AG08395 (cell line): ENCODE measurements at places on chromosomes 12 and 14.
A peak's percentile ranks its signal among the peaks of the same experiment; 100 is the strongest.

DNA sequence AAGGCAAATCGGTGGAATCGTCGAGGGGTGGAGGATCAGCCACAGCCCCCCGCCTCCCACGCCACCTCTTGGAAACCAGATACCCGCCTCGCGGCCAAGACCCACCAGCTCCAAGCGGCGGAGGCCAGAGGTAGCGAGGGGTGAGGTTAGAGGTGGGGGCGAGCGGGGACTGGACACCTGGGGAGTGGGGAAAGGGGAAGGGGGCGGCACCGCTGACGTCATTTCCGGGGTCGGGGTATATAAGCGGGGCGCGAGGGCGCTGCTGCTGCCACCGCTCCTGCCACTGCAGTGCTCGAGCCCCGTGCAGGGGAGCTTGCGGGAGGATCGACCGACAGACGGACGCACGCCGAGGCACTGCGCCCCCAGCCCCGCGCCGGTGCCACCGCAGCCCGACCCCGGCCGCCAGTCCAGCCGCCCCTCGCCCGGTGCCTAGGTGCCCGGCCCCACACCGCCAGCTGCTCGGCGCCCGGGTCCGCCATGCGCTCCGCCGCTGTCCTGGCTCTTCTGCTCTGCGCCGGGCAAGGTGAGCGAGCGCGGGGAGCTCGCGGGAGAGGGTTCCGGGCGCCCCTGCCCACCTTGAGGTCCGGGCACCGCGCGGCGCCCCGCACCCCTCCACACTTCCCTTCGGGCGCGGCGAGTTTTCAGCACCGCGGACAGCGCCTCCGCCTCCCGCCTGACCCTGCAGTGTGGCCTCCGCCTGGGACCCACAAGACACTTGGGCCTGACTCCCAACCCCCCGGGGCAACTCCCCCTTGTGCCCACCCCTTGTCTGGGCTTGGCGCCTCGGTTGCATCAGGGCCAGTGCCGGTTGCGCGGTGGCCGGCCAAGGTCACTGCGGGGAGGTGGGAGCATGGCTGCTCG, at the start of gene CHGA:
CHGA (plus strand) TSS at position 268 of the 861 bp plus-strand sequence; CDS start at position 478, 210 bp downstream.
- DNase-seq = peak; percentile 62

DNA sequence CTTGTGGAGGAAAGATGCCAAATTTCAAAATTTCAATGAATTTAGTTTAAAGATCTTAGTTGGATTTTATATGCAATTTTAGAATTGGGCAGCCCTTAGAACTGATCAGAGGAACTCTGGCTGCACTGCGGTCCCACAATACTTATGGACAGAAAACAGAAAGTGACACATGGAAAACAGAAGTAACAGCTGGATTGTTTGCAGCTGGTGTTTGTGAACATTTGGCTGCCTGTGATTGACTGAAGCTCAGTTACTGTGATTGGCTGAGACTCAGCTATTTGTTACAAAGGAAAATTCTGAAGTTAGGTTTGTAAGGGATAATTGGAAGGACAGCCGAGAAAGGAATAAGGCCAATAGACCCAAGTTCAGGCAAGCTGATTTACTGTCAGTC, 10.0 kb upstream of the KRT86 start:
- DNase-seq = no peak

- peak; percentile 37 for DNase-seq
Observed at GRCh38 chr14:73239393-73240241, 2.3 kb downstream of the PAPLN start.

GRCh38 chr14:76314521-76315034, 61.4 kb upstream of the ESRRB start:
- no peak for DNase-seq

- no peak for DNase-seq
Observed at GRCh38 chr12:111430433-111431353, 25.0 kb downstream of the SH2B3 start.

- no peak for DNase-seq
Observed at GRCh38 chr14:91249841-91250616, 5.5 kb upstream of the GPR68 start.

- no peak for DNase-seq
Observed at GRCh38 chr12:123243671-123244262, 10.5 kb downstream of the MTRFR start.

- peak; percentile 42 for DNase-seq
Observed at GRCh38 chr12:110312581-110313360, 31.7 kb downstream of the ATP2A2 start.

DNA sequence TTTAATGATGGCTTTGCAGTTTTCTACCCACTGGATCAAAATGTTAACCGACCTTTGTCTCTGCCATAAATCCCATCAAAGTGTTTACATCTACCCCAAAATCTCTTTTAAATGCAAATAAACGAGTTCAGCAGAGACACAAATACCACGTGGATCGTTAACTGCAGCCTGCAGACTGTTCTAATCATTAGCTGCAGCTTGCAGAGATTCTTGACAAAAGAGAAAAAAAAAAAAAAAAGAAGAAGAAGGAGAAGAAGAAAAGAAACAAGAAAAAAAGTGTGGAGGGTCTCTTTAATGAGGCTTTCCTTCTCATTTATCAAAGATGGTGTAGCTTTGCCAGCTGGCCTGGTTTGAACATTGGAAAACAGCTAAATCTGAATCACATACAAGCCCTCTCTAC, 275.7 kb downstream of the NEDD1 start:
- DNase-seq = no peak

DNA sequence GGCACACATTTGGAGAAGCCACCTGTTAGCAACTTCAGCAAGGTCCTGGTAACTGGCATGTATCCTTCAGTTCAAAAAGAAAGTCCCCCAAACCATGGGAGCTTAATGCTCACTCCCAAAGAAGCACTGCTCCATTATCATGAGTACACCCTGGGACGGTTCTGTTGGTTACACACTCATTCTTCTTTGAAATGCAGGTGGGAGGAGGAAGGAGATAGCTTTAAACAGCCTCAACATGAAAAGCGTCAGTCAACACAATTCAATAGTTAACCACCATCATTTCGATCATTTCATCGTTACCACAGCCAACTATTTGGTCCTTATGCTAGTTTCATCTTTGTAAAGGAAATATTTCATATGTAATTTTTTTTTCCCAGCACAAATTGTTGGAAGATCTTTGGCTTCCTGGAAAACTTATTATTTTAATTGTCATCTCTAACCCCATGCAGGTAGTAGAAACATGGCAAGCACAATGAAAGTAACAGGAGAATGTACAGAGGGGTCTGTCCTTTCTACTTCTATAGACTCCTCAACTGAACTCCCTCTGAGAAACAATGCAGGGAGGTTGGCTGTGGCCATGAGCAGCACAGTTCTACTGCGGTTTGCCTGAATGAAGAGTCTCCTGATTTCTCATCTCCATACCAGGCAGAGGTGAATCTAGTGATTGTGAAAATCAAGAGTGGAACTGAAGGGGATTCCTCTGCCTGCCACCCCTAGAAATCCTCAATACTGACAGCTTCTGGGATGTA, 196.4 kb upstream of the FOXN3 start:
- DNase-seq = no peak

DNA sequence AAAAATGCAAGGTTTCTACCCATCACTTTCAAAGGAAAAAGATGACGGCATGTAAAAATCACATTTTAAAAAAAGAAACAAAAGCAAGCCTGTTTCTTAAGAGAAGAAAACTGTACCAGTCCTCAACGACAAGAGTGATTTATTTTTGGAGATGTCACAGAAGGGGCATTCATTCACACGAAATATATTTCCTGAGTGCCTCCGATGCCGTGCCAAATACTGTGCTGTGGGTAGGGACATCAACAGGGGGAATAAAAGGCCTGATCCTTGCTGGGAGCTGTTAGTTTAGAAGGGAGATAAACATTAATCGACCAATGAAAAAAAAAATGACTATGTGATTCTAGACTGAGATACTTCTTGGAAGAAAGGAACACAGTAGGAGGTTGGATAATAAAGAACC, 297.5 kb upstream of the SOX5 start:
- no peak for DNase-seq

DNA sequence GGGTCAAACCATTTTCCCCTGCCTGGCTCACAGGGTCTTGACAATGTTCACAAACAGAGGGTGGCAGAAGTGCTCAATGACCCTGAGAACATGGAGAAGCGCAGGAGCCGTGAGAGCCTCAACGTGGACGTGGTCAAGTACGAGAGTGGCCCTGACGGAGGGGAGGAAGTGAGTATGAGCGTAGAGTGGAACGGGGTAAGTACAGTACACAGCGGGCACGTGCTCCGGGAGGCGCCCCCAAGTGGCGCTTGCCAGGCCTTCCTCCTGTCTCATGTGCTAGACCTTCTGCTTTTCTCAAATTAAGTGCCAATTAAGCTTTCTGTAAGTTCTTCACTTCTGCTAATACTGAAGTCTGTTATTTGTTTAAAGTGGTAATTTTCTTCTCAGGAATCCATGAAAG, 35.9 kb downstream of the XRCC3 start:
- peak; percentile 59 for DNase-seq

GRCh38 chr12:80979816-80980215, 42.1 kb upstream of the LIN7A start:
- no peak for DNase-seq

GRCh38 chr12:93381161-93381975, 3.6 kb downstream of the NUDT4 start:
- DNase-seq = no peak

GRCh38 chr14:91241863-91242262, 2.6 kb downstream of the GPR68 start:
- no peak for DNase-seq

- DNase-seq = no peak
Observed at GRCh38 chr14:70018230-70018629, 139.0 kb downstream of the SMOC1 start.

GRCh38 chr14:22291406-22291805, 297.6 kb downstream of the DAD1 start:
- DNase-seq = no peak

GRCh38 chr12:124194893-124195566, 99.9 kb upstream of the RFLNA start:
- DNase-seq = no peak

- DNase-seq = no peak
Observed at GRCh38 chr14:91419044-91419397, 1.4 kb upstream of the CCDC88C start.

- no peak for DNase-seq
Observed at GRCh38 chr14:92384461-92385133, 61.6 kb downstream of the SLC24A4 start.

- DNase-seq = no peak
Observed at GRCh38 chr12:130783110-130783715, 55.8 kb downstream of the STX2 start.

GRCh38 chr14:95442016-95442632, 74.3 kb downstream of the SYNE3 start:
- DNase-seq = no peak

DNA sequence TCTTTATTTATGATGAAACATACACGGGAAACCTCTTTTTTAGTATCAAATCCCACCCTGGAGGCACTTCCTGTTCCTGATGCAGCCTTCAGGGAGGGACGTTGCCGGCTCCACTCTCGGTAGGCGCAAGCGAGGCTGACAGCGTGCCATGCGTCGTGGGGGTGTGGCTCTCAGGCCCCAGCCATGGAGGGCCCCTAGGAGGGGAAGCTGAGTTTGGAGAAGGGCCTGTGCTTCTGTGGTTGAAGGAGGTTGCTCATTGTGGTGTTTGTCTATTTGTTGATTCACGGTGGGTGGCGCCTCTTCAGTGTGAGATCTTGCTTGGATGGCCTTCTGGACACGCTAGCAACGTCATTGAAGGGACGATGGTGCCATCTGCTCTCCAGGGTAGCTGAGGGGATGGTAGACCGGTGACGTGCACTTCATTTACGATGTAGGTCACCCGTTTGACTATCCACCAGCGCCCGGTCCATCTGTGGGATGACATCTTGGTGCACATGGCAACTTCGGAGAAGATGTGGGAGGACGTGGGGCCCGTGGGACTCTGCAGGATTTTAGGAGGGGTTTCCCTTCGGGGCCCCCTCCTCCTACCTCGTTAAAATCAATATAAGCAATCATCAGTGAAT, 126.3 kb upstream of the RTL1 start:
- DNase-seq = no peak

GRCh38 chr12:9870286-9870866, 1.2 kb upstream of the CLEC2B start:
- no peak for DNase-seq

- no peak for DNase-seq
Observed at GRCh38 chr12:111653596-111653995, 32.2 kb downstream of the BRAP start.

DNA sequence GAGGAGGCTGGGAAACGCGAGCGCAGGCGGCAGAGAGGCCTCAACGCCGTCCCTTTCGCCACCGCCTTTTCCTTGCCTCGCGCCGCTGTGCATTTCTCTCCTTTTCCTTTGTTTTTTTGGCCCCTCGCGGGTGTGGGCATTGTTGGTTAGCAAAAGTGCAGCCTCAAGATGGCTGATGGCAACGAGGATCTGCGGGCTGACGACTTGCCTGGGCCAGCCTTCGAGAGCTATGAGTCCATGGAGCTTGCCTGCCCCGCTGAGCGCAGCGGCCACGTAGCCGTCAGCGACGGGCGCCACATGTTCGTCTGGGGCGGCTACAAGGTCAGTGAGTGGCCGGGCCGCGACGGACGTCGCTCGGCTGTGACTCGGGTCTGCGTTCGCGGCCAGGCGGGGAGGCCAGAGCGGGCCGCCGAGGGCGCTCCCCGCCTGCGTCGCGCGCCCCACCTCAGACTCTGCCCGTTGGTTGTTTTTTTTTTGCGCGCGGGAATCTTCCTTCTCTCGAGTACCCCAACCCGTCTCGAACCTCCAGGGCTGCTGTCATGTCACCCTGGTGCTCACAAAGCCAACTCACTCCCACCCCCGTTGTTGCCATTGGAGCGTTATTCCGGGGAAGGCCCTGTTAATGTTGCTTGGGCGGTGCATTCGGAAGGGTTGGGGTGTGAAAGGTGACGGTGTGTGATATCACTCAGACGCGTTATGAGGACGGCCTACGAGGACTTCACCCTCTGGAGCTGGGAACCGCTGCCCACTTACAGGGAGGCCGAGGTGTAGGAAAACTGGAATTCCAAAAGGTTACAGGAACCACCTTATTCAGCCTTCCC, 558 bp downstream of the KLHDC2 start:
- DNase-seq = peak; percentile 37

GRCh38 chr14:105702275-105702817, 176.0 kb downstream of the TMEM121 start:
- DNase-seq = no peak

DNA sequence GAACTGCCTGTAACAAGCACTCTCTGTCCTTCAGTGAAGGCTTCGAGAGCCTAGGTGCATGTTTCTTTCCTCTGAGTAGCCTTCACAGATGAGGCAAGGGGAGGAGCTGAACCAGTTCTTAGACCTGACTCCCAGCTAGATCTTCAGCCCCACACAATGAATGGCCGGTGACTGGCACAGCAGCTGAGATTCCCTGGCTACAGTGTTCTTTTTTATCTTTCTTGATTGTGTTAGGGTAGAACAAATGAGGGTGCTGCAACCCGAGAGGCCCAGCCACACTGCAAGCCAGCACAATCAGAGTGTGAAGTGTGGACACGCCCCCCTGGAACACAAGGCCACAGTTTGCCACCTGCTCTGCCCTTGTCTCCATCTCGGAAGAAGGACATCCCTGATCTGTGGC, 19.1 kb upstream of the COL2A1 start:
- DNase-seq = no peak

- DNase-seq = no peak
Observed at GRCh38 chr14:43407706-43408105, 1099.4 kb downstream of the FSCB start.

- no peak for DNase-seq
Observed at GRCh38 chr12:118107011-118107410, 3.2 kb upstream of the VSIG10 start.
